ENCODE measurements at places on chromosomes 16 and 17.

DNA sequence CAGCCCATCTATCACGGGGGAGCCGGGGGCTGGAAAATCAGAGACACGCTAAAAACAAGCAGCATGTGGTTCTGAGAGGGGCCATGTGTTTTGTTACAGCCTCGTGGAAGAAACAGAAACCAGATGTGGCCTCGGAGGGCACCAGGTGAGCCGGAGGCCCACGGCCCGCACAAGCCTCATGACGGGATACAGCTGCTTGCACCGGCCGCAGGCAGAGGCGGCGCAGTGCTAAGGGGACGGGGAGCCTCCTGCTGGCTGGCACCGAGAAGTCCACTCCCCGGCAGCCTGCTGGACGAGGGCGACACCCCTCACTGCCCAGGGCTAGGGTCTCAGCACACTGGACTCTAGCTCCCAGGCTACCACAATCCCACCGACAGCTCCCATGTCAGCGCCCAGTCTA, 19.2 kb downstream of the NDUFAF8 start:
- no peak for DNase-seq

DNA sequence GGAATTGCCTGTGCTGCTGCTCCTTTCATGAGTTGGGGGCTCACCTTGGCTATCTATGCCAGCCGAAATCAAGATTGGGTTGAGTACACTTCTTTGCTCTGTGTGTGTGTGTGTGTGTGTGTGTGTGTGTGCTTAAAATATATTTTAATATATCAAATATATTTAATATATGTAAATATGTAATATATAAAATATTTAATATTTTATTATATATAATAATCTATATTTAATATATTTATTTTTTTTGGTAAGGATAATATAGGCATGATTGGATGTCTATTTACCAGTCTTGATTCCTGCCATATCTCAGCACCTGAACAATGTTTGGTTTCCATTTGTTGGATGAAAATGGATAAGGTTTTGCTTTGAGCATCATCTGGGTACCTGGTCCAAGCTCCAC, 399.3 kb downstream of the CA10 start:
- no peak for DNase-seq

DNA sequence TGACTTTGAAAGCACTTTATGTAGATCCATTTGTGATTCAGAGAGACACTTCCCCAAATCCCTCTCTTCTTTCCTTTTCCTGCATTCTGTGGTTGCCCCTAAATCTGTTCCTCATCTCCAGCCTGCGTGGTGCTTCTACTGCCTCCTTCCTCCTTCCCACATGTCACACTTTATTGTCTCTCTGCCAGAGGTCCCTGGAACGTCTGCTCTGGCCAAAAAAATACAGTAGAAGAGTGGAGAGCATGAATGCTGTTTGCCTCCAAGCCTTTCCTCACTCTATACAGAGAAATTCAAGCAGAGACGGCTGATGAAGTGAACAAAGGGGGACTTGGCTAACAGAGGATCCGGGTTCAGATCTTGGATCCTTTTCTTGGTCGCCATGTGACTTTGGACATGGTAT, 22.8 kb upstream of the IRX3 start:
- no peak for DNase-seq

DNA sequence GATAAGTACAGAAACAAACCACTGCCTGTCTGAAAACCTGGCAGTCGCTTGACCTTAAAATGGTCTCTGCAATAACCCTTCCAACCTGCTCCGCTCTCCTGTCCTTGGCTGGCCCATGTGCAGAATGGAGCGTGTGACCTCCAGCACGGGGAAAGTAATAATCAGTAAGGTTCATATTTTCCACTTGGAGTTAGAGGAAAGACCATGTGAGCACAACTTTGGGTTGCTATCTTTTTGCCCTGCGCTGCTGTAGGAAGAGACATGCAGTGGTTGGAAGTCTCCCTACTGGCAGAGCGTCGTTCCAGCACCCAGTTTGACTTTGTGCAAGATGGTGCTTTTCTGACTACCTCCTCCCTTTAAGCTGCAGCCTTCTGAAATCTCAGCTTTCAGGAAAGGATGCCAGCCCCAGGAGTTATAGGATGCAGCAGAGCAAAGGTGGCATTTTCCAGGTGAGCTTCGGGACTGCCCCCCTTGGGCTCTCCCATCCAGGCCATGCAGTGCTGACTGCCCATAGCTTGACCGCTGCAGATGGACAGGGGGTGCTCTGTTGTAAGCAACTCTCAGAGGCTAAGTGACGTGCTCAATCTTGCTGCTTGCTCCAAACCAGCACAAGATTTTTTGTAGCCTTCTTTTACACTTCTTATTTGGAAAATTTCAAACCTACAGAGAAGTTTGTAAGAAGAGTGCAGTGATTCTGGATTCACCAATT, 110.7 kb upstream of the NOL11 start:
- DNase-seq, result no peak

- DNase-seq, result no peak
Measured at GRCh38 chr16:73179705-73180331, 131.9 kb upstream of the ZFHX3 start.

DNA sequence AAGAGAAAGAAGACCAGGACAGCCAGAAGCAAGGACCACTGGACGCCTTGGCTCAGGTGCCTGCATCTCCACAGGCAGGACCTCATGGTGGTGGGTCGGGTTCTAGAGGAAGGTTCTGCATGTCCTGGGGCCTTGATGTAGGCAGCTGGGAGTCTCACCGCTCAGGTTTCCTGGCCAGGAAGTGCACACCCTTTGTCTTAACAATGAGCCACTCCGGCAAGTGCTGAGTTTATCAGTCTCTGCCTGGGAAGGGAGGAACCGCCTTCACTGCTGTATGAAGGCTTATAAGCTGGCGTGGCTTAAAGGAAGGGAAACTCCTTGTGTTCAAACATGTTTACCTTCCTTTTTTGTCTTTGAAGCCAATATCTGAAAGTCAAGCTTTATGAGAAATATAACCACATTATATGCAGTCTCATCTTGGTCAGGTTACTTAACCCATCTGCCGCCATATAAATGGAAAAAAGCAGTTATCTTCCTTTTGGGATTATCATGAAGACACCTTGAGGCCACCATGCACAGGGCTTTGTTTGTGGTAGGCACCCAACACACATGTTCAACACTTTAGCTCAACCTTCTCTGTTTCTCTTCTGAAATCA, at the start of gene ST6GALNAC1:
Gene ST6GALNAC1, minus strand, starts transcription at position 205 of the 596 bp plus-strand sequence. Its CDS starts 119 bp downstream, at position 86.
- DNase-seq, result peak; percentile 9

DNA sequence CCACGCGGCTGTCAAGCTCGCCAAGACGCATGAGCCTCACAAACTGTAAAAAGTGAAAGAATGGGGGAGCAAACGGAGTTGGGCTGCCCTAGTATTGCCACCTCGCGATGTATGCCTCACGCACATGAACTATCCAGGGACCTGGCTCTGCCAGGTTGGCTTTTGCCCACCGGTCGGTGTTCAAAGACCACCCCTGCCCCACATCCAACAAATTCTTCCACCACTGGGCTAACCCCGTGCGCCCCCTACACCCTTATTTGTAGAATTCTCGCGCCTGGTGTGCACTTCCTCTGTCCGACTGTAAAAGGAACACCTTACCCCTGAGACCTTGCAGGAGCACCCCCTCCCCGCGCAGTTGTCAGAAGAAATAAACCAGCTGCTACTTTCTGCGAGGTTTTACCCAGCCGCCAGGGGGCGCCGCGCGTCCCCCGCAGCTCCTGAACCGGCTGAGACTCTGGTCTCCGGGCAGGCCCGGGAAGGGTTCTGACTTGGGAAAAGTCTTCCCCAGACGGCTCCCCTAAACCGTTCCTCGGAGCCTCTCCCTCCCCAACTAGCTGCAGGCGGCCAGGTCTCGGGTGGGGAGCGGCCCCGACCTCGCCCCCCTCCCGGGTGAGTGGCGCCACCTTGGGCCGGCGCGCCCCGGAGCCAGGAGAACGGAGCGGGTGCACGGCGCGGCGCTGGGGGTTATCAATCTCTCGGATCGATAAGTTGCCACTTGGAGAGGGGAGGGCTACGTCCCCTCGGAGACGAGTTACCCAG, 1.7 kb upstream of the ZNF423 start:
- peak; percentile 30 for DNase-seq

Data from stimulated activated CD4-positive, alpha-beta T cell treated with anti-CD3 and anti-CD28 coated beads, TNF-alpha, amount 100 ng/mL, for 48 hours (primary cell).